ENCODE measurements at places on chromosomes 16 and 17.

- no peak for DNase-seq
These were observed 87.5 kb upstream of the GSE1 start for GRCh38 chr16:85525420-85526184.

DNA sequence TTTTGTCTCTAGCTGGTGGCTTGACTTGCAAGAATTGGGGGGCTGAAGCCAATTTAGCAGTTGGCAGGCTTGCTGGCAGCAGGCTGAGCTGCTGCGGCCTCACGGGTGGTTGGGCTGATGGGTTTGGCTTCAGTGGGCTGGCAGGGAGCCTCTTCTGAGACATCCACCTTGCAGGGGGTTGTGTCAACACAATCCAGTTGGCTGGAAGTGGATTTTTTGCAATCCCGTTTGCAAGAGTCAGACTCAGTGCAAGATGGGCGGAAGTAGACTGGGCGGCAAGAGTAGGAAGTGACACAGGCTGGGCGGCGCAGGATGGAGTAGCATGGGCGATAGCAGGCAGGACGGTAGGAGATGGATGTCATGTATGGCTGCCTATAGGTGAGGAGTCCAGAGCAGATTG is 1.5 kb downstream of the KRTAP16-1 start:
- DNase-seq, result no peak

DNA sequence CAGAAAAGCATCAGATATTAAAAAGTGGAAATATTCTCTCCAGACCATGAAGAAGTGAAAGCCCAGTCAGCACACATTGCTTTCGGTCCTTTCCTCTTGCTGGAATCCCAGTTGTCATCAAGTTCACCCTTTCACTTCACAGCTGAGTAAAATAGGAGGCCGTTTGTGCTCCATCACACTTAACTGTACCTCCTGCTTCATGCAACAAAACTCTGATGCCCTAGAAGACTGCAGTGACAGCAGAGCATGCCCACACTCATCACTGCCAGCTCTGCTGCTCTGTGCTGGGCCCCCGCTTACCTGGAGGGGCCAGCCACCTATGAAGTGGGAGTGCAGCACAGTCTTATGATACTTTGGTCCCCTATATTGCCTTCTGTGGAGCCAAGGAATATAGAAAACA is 62.5 kb downstream of the N4BP1 start:
- no peak for DNase-seq

GRCh38 chr17:58641887-58642311 is 49.9 kb downstream of the TEX14 start:
- no peak for DNase-seq

DNA sequence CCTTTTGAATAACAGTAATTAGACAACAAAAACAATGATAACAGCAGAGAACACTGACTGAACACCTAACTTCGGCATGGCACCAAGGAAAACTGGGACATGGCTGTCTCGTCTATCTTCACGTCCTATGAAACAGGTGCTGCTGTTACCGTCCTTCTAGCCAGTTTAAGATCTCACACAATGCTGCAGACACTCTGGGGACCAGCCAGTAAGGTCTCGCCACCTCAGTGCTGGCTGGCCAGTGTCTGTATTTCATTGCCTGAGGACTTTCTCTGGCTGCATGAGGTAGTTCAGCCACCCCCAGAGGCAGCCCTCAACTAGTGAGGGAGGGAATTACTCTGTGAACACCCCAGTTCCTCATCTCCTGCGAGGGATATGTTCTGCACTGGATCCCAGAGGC is 57.6 kb downstream of the AMFR start:
- no peak for DNase-seq

GRCh38 chr16:75060723-75061122 is 55.9 kb downstream of the LDHD start:
- DNase-seq, result no peak

GRCh38 chr17:42291129-42291528 is 2.8 kb downstream of the STAT5A start:
- no peak for DNase-seq

- no peak for DNase-seq
These were observed 20.7 kb upstream of the CCL5 start for GRCh38 chr17:35900708-35901480.

- DNase-seq, result peak; percentile 95
These were observed at the start of gene TEDC2 for GRCh38 chr16:2459647-2460390. Gene TEDC2, plus strand, starts transcription at chr16:2460109. Its CDS starts 36 bp downstream, at chr16:2460145.

GRCh38 chr17:17071531-17072360 is 29.5 kb downstream of the MPRIP start:
- DNase-seq, result no peak

- DNase-seq, result no peak
These were observed 824 bp downstream of the SOX8 start for GRCh38 chr16:982145-983043.

DNA sequence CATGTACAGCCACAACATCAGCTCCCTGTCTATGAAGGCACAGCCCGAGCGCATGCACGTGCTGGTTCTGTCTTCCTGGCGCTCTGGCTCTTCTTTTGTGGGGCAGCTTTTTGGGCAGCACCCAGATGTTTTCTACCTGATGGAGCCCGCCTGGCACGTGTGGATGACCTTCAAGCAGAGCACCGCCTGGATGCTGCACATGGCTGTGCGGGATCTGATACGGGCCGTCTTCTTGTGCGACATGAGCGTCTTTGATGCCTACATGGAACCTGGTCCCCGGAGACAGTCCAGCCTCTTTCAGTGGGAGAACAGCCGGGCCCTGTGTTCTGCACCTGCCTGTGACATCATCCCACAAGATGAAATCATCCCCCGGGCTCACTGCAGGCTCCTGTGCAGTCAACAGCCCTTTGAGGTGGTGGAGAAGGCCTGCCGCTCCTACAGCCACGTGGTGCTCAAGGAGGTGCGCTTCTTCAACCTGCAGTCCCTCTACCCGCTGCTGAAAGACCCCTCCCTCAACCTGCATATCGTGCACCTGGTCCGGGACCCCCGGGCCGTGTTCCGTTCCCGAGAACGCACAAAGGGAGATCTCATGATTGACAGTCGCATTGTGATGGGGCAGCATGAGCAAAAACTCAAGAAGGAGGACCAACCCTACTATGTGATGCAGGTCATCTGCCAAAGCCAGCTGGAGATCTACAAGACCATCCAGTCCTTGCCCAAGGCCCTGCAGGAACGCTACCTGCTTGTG is 10.7 kb downstream of the CHST4 start:
- no peak for DNase-seq

DNA sequence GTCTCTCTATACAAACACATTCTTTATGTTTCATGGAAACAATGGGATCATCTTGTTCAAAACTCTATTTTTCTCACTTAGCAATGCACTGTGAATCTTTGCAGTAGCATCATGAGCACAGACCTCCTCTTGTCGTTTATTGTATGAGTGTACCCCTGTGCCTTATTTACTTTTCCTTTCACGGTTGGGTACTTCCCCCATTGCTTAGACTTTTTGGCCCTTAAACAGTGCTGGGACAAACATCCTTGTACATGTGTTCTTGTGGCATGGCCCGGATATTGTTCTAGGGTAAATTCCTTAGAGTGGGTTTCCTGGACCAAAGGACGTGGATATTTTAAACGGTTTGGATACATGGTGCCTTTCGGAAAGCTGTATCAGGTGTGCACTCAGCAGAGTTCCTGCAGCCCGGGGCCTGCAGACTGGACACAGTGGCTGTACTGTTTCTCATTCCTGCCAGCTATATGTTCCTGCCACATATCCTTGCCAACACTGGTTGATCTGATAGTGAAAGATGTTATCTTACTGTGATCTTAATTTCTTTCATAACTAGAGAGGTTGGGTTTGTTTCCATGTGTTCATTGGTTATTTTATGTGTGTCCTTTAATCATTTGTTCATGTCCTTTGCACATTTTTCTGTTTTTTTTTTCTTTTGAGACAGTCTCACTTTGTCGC is 111.1 kb downstream of the OR1D5 start:
- DNase-seq, result no peak

GRCh38 chr17:2397247-2398171 is 3.4 kb downstream of the MNT start:
- no peak for DNase-seq

- peak; percentile 55 for DNase-seq
These were observed at the start of gene NXPH3 for GRCh38 chr17:49575679-49576087. Gene NXPH3, plus strand, starts transcription at chr17:49575871. Its CDS starts 349 bp downstream, at chr17:49576220.

DNA sequence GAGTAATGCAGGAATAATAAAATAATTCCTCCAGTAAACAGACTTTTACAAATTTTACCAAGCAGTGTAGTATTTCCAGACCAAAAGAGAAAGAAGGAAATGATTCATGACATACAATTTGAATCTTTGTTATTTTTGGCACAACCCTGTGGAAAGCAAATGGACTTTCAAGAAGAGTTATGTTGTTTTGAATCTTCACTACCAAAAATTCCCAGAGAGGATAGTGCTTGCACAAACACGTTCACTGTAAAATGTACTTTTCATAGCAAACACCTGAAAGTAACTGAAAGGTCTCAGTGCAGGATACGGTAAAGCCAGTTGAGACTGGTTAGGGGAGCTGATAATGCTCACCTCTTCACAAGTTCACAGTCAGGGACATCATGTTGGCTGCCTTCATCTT is 107.1 kb downstream of the USP22 start:
- DNase-seq, result no peak

DNA sequence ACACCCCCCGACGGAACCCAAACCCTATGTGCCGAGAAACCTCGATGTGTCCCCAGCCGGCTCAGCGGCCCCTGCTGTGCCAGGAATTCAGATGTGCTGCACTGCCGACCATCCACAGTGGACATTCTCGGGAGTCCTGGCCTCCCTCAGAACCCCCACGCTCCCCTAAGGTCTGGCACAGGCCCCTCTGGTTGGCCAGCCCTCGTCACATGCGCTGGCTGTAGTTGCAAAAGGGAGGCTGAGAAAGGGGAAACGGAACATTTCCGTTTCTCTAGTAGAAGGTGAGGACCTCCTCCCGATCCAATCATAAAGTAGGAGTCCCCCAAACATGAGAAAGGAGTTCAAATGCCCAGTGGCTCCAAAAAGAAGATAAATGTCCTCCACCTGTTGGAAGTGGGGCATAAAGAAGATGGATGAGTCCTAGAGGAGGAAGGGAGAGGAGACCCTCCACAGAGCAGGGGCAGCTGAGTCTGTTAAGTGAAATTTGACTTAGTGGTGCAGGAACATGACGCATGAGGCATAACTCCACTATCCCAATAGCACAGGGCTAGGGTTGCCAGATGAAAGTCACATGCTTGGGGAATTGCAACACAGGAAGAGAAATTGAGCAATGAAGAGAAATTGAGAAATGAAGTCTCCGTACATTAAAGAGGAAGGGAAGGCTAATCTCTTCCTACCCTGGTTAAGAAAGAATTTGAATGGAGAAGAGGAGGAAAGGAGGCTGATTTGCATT is 49.3 kb upstream of the WSB1 start:
- no peak for DNase-seq

- DNase-seq, result no peak
These were observed 2.3 kb downstream of the TPSD1 start for GRCh38 chr16:1258225-1258600.

DNA sequence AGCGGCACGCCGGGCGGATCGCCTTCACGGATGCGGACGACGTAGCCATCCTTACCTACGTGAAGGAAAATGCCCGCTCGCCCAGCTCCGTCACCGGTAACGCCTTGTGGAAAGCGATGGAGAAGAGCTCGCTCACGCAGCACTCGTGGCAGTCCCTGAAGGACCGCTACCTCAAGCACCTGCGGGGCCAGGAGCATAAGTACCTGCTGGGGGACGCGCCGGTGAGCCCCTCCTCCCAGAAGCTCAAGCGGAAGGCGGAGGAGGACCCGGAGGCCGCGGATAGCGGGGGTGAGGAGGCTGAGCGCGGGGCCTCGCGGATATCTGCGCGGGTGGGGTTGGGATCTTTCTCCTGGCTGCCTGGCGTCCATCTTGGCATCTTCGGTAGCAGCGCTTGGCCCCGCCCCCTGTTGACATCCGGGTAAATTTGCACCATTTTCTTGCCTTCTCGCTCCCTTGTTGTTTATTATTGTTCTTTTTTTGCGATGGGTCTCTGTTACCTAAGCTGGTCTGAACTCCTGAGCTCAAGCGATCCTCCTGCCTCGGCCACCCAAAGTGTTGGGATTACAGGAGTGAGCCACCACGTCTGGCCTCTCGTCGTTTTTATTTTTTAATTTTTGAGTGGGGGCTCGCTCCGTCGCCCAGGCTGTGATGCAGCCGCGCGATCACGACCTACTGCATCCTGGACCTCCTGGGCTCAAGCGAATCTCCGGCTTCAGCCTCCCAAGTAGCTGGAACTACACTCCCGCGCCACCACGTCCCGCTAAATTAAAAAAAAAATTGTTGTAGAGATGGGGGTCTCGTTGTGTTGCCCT is 898 bp downstream of the TERF2IP start:
- peak; percentile 83 for DNase-seq

All from activated naive CD4-positive, alpha-beta T cell (primary cell).